Fibroblast of skin of scalp (primary cell): ENCODE measurements at places on chromosomes 1 and 21.

DNA sequence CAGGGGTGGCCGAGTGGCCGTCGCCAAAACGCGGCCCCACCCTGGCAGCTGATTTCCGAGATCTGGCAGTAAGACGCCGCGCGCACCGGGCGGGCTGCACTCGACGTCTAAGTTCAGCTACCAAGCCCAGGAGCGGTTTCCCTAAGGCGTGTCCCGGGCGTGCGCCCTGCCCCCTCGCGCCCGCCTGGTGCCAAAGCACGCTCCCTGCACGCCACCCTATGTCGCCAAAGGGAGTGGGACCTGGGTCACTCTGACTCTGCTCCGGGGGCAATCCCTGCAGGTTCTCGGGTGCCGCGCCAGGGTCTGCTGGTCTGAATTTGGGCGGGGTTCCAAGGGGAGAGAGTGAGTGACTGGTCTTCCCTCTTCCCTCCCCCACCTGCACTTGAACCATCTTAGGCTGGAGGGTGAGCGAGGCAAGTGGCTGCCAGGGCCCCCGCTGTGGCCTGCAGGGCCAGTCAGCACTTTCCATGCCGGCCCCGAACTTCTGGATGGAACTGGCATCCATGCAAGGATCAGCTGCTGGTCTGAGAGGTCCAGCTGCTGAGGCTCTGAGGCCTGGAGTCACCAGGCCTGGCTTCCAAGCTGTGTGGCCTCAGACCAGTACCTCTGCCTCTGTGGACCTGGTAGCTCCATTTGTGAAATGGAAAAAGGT lies at the start of gene LRRC38:
Gene LRRC38, minus strand, starts transcription at position 109 of the 652 bp plus-strand sequence. CDS start 410 bp downstream, outside the sequence.
- no peak for DNase-seq

GRCh38 chr1:207828046-207828445 lies 76.2 kb downstream of the CD46 start:
- no peak for DNase-seq

GRCh38 chr1:2112280-2112701 lies 62.1 kb downstream of the PRKCZ start:
- no peak for DNase-seq

- no peak for DNase-seq
Measured at GRCh38 chr1:44783697-44784093, 4.3 kb downstream of the BEST4 start.

- no peak for DNase-seq
Measured at GRCh38 chr1:23548704-23549143, 10.6 kb downstream of the ID3 start.

DNA sequence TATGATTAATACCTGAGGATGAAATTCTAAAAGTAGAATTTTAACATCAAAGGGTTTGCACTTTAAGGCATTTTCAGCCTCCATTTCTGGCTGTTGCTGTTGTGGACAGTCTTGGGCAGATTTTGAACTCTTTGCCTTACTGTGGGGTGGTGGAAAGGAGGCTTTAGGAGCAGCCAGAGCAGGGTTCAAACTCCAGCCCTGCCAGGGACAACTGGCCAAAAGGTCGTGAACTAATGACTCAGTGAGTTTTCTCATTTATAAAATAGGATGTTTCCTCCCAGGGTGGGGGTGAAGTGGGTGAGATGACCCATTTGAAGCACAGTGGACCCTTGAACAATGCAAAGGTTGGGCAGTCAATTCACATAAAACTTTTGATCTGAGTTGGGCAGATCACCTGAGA lies 36.7 kb downstream of the MAPKAPK2 start:
- no peak for DNase-seq

DNA sequence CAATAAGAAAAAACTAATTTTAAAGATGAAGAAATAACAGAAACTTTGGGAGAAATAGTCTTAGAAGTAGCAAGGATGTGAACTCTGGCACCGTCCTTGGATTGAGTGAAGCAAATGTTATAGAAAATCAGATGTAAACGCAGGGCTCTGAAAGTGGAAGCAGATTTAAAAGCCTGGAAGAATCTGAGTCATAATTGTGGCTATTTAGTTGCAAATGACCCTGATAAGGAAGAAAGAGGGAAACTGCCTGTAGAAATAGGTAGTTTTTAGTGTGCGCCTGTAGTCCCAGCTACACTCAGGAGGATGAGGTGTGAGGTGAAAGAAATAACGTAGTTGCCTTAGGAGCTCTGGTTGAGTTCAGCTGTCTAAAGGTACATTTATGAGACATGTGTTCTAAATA lies 101.0 kb downstream of the NGF start:
- no peak for DNase-seq
